ENCODE measurements at places on chromosomes 2 and 18. TPM values are rescaled to one million over a fixed set of nuclear protein-coding genes. Genes with fewer than 3 reads are reported as not detected.
A peak's percentile ranks its signal among the peaks of the same experiment; 100 is the strongest.

DNA sequence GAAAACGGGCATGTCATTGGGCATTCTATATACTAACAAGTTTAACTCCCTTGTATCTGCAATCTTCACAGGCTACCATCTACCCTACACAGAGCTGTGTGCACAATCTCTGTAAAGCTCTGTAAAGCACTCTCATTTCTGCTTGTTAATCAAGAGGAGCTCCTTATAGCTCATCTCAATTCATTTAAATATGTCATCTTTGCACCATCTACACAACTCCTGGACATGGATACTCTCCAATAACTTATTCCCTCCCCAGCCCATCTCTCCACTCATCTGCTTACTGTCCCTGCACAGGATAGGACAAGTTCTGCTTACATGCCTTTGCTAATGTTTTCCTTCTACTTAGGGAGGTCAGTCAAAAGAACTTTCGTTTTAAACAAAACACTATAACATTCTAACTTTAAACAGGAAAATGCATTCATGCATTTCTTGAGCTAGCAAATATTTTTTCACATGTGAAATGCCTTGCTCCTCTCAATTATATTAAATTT lies 61.4 kb downstream of the DPP4 start:
- no peak for DNase-seq

AGXT gene
- polyA plus RNA-seq: not detected

DNA sequence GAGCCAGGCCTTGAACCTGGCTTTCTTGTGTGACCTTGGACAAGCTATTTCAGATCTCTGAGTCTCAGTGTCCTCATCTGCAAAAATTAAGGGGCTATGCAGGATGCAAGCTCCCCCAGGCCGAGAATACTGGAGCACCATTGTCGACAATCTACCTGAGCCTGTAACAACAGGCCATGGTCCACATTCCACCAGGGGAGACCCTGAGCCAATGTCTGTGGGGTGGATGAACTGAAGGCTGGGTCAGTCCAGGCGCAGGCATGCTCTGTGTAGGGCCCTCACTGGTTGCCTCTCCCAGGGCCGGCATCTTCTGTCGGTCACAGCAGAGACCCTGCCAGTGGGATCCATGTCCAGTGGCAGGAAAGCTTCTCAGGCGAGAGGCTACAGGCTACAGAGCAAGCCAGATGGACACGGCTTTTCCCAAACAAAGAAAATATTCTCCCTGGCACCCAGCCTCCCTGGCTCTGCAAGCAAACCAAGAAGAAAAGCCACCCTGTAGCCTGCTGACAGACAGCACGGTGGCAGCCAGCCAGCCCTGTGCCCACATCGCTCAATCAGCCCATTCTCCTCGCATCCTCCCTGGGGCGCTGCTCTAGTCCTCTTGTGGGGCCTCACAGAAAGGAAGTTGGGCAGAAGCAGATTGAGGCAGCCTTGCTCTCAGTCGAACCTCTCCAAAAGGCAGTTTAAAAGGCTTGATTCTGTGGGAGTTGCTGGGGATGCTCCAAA lies 48.7 kb upstream of the FZD7 start:
- DNase-seq: peak; percentile 12

DNA sequence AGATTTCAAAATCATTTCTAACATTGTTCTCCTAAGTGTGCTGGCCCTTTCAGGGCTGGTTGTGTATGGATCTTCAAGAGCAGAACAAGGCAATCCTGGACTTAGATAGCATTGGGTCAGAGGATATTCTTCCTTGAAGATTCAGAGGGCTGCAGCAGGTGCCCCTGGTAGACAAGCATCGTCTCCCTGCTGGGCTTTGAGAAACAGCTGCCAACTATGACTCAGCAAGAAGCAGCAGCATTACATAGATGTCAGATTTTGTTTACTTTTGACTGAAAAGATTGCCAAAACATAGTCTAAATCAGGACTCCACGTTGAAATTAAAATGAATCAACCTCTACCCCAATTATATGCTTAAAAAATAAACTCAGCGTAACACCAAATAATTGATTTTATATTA lies 618.8 kb downstream of the SOCS6 start:
- no peak for DNase-seq

DNA sequence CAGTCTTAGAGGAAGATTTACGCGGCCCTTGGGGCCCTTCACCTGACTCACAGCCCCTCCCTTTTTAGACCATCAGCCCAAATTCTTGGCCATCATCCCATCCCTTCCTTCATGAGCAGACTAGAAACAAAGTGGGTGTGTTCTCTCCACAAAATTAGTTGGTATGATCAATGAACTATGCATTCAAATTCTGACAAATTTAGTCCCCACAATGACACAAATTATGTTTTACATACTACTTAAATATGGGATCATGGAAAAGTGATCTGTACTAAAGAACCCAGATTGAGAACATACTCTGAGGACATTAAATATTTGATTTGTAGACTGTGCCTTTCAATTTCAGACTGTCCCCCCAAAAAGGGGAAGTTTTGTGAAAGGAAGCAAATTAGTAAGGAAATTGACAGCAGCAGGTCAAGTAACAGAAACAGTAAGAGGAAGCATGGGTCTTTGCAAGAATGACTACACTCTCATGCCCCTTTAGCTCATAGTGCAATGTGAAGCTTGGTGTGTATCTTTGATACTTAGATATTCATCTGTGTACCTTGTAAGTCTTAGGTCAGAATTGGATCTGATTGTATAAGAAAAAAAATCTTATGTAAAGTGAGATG lies 2.2 kb upstream of the MAPRE2 start:
- no peak for DNase-seq

DNA sequence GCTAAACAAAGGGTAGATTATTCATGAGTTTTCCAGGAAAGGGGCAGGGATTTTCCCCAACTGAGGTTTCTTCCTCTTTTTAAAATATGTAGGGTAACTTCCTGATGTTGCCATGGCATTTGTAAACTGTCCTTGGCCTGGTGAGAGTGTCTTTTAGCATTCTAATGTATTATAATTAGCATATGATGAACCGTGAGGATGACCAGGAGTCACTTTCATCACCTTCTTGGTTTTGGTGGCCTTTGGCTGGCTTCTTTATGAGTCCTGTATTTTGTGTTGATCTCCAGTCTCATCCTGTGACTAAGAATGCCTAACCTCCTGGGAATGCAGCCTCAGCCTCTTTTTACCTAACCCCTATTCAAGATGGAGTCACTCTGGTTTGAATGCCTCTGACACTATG lies 391.0 kb upstream of the LINC00305 start:
- no peak for DNase-seq

DNA sequence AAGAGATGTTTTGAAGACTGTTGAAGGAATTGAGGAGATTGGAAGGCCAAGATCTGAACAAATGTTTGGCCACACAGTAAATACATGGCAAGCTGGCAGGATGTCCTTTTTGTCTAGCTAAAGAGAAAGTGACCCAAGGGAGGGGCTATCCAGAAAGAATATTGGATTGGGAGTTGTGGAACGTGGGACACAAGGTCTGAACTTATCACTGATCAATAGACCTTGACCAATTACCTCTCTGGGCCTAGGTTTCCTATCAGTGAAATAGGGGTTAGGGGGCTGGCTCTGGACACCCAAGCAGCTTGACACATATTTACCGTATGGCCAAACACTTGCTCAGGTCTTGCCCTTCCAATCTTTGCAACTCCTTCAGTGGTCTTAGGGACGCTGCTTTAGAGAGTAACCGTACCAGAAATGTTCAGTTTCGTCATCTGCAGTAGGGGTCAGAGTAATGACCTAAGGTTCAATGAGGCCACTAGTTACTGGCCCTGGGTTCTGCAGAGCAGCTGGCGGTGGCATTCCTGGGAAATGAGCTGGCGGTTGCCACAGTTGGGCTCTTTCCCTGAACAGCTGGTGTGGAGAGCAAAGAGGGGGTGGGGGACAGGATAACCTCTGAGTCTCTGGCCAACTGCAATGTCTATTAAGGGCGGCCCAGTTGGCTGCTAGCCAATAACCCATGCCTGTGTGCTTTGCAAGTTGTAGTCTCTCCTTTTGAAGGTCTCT lies 70.1 kb upstream of the STPG4 start:
- no peak for DNase-seq

GRCh38 chr2:104378853-104379374 lies 475.0 kb upstream of the POU3F3 start:
- DNase-seq: no peak

DNA sequence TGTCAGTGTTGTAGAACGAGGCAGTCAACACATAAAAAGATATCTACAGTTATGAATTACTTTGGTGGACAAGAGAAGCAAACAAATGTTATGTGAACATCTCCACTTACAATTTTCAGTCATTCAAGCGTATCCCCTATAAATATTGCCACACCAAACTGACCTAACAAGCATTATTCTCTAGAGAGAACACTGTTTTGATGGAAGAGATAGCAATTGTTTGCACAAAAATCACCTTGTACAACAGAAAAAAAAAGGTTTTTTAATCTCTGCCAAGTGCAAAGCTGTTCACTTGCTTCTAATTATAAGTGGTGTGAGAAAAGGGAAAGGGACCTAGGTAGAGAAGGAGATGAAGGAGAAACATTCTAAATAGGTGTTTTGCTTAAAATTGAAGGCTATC lies 33.8 kb downstream of the PID1 start:
- DNase-seq: no peak

FSHR gene
- not detected for polyA plus RNA-seq

DNA sequence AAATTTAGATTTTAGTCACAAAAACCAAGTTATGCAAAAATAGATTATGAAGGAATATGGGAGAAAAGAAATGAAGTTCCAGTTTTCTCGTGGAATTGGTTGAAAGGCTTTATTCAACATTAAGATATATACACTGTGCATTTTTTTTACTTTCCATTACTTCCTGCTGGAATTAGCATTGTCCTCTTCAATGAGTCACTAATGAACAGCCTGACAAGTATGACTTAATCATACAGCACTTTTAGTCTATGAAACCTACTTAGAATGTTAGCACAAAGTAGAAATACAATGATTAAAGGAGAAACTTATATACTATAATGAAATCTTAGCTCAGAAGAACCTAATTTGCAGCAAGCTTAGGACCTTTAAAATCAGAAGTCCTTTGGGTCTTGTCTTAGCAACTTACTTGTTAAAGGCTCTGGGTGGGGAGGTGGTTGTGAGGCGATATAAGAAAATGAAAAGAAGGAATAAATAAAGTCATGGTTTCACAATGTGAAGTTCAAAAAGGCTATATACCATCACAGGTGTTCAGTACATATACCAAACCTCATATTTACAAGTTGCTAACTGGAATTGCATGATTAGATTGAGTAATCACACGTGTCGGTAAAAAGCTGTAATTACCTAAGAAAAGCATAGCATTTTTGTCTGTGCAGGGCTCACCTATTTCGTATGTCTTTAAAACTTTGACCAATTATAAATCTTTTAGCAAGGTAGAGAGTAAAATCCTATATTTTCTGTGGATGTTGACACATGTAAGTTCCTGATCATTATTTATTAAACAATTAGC lies 236.8 kb downstream of the CAMKMT start:
- no peak for DNase-seq

MGAT4A gene
- polyA plus RNA-seq: 143 TPM

TP53I3 gene
- 0.69 TPM for polyA plus RNA-seq

- peak; percentile 36 for DNase-seq
These were observed 587 bp upstream of the MTIF2 start for GRCh38 chr2:55269645-55269990.

DNA sequence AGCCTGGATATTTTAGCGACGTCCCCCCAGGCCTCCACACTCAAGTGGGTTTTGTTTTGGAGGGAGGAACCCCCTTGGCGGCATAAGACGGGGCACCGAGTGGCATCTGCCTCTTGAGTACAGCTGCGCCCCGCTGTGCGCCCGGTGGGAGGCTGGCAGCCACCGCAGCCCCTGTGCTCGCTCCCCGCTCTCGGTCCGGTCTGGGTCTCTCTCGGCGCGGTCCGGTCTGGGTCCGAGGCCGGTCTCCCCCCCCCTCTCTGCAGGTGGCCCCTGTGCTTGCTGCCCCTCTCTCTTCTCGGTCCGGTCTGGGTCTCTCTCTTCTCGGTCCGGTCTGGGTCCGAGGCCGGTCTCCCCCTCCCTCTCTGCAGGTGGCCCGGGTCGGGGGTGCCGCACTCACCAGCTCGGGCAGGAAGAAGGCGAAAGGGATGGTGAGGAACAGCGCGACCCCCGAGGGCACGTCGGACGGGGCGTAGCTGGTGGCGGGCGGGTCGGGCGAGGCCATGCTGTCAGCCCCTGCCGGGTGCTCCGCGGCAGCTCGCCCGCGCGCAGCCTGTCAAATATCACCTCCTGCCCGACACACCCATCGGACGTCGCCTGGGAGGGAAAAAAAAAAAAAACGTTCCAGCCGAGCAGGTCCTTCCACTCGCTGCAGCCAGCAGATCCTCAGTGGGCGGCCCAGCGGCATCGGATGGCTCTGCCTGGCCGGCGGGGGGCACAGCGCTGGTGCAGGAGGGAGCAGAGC lies at the start of gene MALL:
Gene MALL, minus strand, starts transcription at position 532 of the 742 bp plus-strand sequence. Its CDS starts 30 bp downstream, at position 502.
- no peak for DNase-seq

- no peak for DNase-seq
These were observed 2.3 kb downstream of the ZC3H6 start for GRCh38 chr2:112277596-112278220.

DNA sequence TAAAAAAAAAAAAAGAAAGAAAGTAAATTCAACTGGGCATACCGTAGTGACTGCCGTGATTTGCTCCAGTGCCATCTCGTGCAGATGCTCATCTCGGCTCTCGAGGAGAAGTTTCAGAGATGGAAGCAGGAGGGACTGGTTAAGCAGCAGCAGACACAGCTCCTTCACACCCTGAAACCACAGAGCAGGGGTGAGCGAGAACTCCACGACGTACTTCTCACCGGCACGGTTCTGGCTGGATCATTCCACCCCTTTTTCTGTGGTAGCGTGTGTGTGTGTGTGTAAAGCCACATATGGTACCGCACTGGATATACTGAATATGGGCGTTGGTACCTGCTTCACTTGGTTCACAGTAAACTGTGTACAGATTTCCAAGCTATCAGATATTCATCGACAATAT lies 382.2 kb downstream of the NBAS start:
- DNase-seq: no peak

FOXI3 gene
- polyA plus RNA-seq: not detected

DNA sequence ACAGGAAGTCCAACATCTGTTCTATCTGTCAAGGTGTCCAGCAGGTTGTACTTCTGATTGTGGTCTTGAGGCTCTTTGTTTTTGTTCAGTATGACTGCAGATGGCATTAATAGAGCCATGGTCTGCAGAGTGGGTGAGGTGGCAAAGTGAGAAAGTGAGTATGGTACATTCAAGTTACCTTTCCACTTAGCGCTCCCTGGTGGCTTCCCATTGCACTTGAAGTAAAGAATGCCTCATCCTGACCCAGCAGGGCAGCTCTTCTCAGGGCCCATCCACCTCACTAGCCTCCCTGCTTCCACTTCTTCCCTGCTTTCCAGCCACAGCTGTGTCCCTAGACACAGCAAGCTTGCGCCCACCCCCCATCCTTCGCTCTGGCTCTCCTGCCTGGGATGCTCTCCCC lies 148.0 kb upstream of the ALPP start:
- DNase-seq: no peak

SYT4 gene
- 0.20 TPM for polyA plus RNA-seq

CCL20 gene
- polyA plus RNA-seq: 2.0 TPM

GRCh38 chr2:40048506-40048905 lies 269.4 kb upstream of the THUMPD2 start:
- DNase-seq: no peak

- DNase-seq: no peak
These were observed 14.8 kb downstream of the STRN start for GRCh38 chr2:36951574-36951973.
